ENCODE measurements at places on chromosomes 1 and 21. TPM values are rescaled to one million over a fixed set of nuclear protein-coding genes. Genes with fewer than 3 reads are reported as not detected.

Gene FCER1G
- total RNA-seq: 70.1 TPM

GRCh38 chr1:55888685-55889317, 673.6 kb upstream of the USP24 start:
- DNase-seq: no peak

DNA sequence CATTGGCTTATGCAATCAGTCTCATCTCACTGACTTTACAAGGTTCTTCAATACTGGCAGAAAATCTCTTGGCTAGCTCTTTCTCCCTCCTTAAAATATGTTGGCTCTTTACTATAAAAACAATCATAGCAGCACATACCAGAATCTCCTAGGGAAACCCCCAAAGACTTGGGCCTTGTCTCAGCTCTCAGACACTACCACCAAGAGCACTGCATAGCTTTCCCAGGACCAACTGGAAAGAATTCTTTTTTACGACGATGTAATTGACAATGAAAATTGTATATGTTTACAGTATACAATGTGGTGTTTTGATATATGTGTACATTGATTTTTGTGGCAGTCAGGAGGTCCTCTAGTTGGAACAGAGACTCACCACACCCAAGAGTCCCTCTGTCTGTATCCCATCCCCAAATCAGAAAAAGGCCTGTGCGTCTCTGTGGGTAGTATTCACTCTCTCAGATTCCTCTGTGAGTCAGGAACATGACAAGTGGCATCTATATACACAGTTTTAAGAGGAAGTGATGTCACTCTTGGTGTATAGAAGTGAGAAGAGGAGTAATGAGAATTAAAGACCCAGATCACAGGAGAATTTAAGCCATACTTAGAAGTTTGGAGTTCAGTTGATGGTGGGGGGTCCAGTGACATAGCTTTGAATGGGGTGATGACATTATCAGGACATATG, 21.1 kb downstream of the SMAP2 start:
- DNase-seq: no peak

DNA sequence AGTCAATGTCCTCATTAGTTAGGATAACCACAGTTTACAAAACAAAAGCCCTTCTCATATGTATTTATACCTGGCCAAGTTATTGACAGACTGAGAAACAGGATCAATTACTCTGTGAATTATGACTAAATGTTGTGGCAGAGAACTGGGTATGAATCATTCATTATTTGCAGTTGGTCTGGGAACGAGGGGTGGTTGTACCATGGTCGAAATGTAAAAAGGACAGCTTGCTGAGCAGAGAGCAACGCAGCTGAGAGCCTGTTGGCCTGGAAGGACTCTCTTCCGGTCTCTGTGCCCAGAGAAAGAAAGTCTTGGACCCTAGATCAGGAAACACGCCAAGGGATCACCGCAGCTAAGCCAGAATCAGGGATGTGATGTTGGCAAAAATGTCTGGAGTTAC, 169.6 kb downstream of the DISC1 start:
- DNase-seq: no peak

DNA sequence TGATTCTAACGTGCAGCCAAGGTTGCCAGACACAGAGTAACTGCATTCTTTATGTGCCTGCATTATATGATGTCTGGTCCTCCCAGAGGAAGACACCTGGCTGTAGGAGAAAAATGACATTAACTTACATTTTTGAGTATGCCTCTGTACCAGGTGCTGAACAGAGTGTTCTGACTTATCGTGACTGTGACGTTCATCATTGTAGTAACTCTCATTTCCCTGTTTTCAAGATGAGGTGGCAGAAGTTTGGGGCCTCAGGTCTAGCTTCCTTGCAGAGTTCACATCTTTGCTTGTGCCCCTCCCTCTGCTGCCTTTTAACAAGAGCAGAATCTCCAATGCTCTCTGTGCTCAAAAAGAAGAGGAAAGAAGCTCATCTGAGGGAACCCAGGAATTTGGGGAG, 488.0 kb downstream of the AJAP1 start:
- DNase-seq: no peak

- DNase-seq: no peak
These were observed 19.5 kb downstream of the ETS2 start for GRCh38 chr21:38825269-38825668.

Measured in breast epithelium (tissue), 4 donors.